Uterus (tissue), 4 donors: ENCODE measurements at places on chromosomes 1 and 21.

DNA sequence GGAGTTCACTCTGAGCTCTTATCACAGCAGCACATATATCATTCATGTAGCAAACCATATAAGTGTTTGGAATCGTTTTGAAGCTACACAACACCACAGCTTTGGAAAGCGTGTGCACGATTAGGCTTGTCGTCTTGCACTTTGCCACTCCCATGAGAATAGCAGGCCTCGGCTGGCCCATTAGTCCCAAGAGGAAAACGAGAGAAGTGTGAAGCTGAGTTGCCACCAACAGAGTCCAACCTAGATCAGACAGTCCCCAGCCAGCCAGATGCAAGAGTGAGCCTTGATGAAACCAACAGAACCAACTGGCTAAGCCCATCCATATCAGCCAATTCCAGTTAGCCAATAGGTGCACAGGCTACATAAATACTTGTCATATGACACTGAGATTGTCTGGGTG is 238.4 kb downstream of the C1orf94 start:
- no peak for DNase-seq

DNA sequence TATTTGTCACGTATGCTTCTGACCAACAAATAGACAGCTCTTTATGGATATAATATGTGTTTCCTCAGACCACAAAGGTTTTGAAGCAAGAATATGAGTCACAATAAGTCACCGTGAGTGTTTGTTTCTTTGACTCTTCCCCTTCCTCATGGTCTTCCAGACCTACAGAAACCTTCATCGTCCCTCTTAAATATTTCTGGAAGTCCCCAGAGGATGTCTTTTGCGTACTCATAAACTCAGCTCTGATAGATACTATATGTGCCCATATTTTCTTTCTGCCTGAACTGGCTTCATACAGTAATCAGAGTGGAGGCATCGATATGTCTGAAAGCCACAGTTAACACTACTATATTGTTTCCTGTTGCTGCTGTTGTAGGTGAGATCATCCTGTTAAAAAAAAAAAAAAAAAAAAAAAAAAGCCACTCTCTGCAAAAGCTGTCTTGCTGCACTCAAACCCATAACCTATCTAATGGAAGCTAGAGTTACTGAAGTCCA is 38.4 kb downstream of the ADAMTS1 start:
- no peak for DNase-seq

- no peak for DNase-seq
Measured at GRCh38 chr1:40903106-40903505, 40.9 kb upstream of the CITED4 start.

GRCh38 chr1:54837002-54837853 is 36.1 kb upstream of the TTC22 start:
- DNase-seq: no peak

DNA sequence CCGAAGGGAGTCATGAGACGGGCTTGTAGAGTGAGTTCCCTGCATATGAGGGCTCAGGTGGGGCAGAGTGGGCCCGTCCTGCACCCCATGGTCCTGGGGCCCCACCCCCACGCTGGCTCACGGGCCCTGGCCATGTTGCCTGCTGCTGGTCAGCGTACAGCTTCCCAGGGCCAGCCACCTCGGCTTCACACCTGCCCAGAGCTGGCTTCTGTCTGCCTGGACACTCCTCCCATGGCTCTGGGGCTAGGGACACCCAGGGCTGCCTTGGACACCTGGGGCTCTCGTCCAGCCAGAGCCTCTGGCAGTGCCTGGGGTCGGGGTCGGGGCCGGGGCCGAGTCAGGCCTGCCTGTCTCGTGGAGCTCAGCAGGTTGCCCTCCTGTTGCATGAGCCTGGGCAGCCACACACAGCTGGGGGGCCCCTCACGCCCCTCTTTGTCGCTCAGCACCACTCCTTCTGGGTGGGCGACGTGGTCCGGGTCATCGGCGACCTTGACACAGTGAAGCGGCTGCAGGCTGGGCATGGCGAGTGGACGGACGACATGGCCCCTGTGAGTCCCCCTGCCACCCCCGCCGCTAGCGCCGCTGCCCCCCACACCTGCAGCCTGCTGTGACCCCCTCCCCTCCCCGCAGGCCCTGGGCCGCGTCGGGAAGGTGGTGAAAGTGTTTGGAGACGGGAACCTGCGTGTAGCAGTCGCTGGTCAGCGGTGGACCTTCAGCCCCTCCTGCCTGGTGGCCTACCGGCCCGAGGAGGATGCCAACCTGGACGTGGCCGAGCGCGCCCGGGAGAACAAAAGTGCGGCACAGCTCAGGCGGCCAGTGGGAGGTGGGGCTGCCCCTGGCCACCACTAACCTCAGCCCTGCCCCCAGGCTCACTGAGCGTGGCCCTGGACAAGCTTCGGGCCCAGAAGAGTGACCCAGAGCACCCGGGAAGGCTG is 5.5 kb upstream of the MMP23B start:
- no peak for DNase-seq

GRCh38 chr1:54668567-54668966 is 27.0 kb downstream of the MROH7 start:
- DNase-seq: no peak

- DNase-seq: no peak
Measured at GRCh38 chr1:218315638-218316037, 29.5 kb upstream of the TGFB2 start.

- no peak for DNase-seq
Measured at GRCh38 chr1:20057886-20058420, 12.0 kb upstream of the PLA2G5 start.

GRCh38 chr21:35035581-35035980 is 13.5 kb downstream of the RUNX1 start:
- no peak for DNase-seq

DNA sequence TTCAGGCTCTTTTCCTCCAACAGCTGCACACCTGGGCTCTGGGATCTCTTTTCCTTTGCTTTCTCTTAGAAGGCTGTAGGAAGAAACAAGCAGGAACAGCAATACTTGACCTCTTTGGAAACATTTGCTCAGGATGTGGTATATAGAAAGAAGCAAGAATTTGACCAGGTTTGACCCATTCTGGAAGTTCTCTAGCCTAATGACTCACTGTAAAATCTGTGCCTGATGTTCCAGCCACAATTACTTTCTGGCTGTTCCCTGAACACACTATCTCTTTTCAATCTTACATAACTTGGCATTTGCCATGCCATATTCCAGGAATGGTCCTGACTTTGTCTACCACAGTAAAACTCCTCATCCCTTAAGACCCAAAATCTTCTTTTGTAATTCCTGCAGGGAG is 419.9 kb upstream of the DAB1 start:
- DNase-seq: no peak

DNA sequence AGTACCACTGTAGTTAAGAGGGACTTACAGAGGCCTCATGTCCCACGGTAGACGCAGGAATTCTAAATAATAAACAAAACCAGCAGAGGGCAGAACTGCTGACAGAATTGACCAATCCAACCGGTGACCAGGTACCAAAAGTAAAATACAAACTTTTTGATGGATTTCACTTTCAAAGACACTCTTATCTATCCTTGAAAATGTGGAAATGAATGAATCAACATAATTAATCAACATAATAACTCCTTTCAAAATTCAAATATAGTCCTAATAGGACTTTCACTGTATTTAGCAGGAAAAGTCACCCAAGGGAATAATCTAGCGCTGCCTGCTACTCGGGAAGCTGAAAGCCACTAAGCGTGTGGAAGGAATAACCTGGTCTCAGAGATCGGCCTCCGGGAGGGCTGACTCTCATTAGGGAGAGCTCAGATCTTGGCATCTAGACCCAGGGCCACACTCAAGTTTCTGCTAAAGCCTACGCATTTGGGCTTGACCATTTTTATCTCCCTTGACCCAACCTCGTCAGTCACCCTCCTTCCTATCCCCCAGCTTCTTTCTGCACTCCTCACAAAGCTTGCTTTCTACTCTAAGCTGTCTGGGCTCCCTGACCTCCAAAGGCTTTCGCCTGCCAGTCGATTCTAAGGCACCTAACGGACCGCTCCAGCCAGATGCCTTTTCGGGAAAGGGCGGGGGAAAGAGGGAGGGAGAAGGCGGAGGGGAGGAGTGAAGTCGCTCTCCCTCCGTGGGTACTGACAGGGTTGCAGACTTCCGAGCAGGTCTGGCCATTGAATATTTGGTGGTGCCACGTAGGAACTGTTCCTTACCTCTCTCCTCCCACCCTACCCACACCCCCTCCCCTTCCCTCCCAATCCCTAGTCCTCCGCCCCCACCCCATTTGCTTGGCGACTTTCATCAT is 1.6 kb downstream of the COL11A1 start:
- DNase-seq: peak; percentile 15

- DNase-seq: no peak
Measured at GRCh38 chr1:157551694-157552693, at the start of gene FCRL5. Gene FCRL5, minus strand, starts transcription at chr1:157552515. Its CDS starts 153 bp downstream, at chr1:157552362.

- DNase-seq: no peak
Measured at GRCh38 chr1:196183941-196184340, 424.3 kb downstream of the KCNT2 start.

DNA sequence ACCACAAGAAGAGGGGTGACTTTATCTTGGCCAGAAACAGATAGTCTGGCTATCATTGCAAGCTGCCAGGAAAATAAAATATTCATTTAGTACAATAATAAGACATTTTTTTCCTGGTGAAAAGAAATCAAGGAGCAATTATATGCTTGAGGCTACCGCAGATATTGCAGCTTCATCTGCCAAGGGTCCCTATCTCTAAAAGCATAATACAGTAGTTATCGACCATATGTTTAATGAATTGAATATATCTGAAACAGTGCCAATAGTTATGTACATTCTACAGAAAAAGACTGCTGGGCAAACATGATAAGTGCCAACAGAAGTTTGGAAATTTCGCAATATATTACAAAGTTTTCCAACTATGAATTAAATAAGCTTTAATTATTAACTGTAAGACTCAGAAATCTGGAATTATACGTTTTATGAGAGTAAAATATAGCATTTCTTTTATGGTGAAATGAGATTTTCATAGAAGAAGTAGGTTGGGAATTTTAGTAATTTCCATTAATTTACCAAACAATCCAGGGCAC is 561.1 kb upstream of the ZP4 start:
- DNase-seq: no peak

GRCh38 chr21:24628046-24628445 is 979.2 kb downstream of the MRPL39 start:
- no peak for DNase-seq

- peak; percentile 60 for DNase-seq
Measured at GRCh38 chr1:203186446-203187303, at the start of gene CHI3L1. Gene CHI3L1, minus strand, starts transcription at chr1:203186704. Its CDS starts 81 bp downstream, at chr1:203186623.

GRCh38 chr1:41449326-41449921 is 35.1 kb downstream of the EDN2 start:
- no peak for DNase-seq

- no peak for DNase-seq
Measured at GRCh38 chr1:205257735-205258134, 30.0 kb downstream of the TMCC2 start.

GRCh38 chr1:219434285-219434922 is 178.5 kb downstream of the ZC3H11B start:
- DNase-seq: no peak

GRCh38 chr1:25834894-25835293 is 15.1 kb downstream of the MTFR1L start:
- DNase-seq: no peak

DNA sequence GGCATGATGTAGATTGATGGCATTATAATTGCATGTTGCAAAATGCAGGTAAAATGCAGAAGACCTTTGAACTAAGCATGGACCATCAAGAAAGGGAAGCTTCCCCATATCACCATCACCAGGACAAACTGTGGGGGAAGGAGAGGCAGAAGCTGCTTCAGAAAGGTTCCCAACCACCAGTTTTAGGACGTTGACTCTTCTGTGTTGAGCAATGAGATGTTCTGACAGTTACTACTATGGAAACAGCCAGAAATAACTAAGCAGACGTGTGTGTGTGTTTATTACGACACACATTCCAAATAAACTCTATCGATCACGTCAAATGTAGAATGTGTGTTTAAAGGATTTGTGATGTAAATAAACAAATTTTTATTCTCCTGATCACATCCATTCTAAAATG is 110.2 kb upstream of the PLD5 start:
- DNase-seq: no peak

DNA sequence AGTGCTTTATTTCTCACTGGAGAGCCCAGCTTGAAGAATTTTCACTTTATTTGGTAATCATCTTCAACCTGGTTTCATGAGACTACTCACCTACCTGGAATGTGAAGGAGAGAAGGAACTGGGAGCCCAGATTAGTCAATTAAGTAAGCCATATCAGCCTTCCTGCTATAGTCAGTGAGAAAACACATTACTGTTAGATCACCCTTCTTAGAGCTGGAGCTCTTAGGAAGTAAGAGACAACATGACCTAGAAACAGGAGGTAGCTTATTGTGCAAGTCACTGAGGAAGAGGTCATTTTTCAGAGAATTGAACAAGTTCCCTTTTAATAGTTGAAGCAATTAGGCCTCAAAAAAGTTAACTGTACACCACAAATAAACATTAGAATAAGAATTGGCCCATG is 49.2 kb upstream of the TEKT2 start:
- DNase-seq: no peak

- no peak for DNase-seq
Measured at GRCh38 chr1:112872551-112872962, 83.4 kb downstream of the SLC16A1 start.

- peak; percentile 88 for DNase-seq
Measured at GRCh38 chr1:54287176-54287650, 87.2 kb downstream of the MRPL37 start.

DNA sequence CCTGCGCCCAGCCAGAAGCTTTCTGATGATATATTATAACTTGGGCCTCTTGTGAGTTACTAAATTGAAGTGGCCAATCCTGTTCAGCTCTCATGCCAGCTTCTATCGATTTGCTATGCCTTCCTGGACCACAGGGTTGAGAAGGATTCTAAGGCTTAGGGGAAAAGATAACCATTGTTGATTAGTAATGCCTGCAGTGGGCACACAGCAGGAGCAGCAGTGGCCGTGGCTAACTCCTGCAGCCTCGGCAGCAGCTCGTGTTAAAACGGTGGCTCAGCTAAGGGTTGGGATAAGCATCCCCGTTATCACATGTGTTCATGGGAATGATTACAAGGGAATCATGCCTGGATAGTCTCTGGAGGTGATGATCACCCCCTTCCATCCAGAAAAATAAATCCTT is 20.5 kb upstream of the KCNE2 start:
- no peak for DNase-seq

DNA sequence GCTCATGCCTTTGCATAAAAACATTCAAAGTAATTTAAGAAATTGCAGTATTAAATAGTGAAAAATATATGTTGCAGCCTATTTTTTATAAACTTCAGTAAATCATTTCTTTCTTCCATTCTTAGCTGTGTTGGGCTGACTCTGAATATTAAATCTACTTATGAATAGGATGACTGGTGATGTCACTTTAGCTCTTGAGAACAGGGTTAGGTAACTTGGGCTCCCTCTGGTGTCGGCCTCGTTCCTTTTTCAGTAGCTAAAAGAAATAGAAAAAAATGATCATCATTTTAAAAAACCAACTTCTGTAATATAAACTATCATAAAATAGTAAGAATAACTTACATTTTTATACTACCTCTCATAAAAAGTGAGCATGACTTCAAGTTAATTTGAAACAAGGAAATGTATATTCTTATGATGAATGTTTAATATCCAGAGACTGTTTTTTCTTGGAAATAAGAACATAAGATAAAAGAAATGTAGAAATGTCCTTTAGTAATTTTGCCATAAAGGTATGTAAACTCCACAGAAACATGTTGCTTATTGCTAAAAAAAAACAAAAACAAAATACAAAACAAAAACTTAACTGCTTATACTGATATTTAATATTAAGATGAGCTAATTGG is 26.8 kb upstream of the NCAM2 start:
- DNase-seq: no peak
